ENCODE measurements at places on chromosomes 6 and 20. TPM values are rescaled to one million over a fixed set of nuclear protein-coding genes. Genes with fewer than 3 reads are reported as not detected.

DNA sequence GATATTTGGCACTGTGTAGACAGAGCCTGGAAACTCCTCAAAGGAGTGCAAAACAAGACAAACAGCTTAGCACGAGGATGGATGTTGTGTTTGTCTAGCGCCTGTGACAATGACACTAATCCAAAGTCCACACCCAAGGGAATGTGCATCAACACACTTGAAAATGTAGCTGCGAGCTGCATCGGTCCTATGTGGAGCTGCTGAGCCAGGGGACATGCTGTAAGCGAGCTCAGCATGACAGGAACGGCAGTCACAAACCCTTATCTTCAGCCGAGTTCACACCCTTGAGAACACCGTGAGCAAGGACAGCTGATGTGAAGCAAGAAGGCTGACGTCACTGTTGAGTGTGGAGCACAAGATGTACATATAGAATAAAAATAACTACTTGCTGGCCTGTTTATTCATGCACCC, 684.3 kb downstream of the QKI start:
- no peak overlapping the region for H3K27ac ChIP-seq
- no peaks in the 10 kb centered on the region for H3K4me1 ChIP-seq
- H3K36me3 ChIP-seq, result no peaks in the 10 kb centered on the region
- H3K4me3 ChIP-seq, result no peak overlapping the region
- H3K27me3 ChIP-seq, result no peaks in the 10 kb centered on the region

DNA sequence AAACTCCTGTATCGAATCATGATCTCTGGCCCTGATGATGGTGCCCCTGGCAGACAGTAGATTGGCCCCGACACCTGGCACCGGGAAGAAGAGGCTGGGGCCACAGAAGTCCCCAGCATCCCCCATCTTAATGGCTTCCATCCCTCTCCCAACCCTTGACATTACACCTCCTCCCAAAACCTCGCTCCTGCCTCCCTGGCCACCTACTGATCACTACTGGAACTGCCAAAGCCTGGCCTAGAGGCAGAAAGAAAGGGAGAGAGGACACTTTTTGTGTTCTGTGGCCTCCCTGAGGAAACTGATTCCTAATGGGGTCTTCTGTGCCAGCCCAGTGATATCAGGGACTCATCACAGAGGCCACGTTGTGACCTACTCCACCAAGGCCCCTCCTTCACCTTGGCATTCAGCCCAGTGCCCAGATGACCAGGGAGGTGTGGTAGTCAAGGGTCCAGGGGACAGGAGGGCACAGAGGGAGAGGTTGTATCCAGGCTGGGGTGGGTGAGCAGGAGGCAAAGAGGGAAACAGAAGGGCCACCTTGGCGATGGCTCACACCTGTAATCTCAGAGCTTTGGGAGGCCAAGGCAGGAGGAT, 6.1 kb downstream of the C20orf173 start:
- H3K27me3 ChIP-seq, result no peaks in the 10 kb centered on the region
- no peak for DNase-seq
- no peaks in the 10 kb centered on the region for H3K36me3 ChIP-seq
- no peaks in the 10 kb centered on the region for H3K4me1 ChIP-seq
- no peak overlapping the region for H3K27ac ChIP-seq

Gene DLK2
- 13.5 TPM for total RNA-seq

DNA sequence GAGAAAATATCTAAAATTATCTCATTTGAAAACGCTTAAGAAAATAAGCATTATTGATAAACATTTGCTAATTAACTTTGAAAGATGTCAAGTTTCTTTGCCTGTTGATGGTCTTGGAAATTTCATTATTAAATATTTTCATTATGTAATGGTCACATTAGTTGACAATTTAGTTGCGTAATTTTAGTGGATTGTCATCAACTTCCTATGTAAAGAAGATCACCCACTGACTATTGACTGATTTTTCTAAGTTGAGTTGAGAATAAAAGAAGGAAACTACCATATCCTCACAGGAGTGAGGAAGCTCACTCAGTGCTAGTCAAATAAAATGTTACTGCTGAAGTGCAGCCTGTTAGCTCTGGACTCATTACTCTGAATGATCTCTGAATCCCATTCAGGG, 79.9 kb upstream of the LY86 start:
- H3K27me3 ChIP-seq, result no peaks in the 10 kb centered on the region
- no peaks in the 10 kb centered on the region for H3K4me1 ChIP-seq
- H3K36me3 ChIP-seq, result no peaks in the 10 kb centered on the region
- H3K4me3 ChIP-seq, result no peak overlapping the region

Gene SAMD3
- total RNA-seq, result not detected

Gene MTFR2
- total RNA-seq, result 1.1 TPM
